Fibroblast of skin of scalp (primary cell): ENCODE measurements at places on chromosomes 3 and 15.

GRCh38 chr3:32219537-32219936, 18.9 kb upstream of the CMTM8 start:
- DNase-seq: no peak

DNA sequence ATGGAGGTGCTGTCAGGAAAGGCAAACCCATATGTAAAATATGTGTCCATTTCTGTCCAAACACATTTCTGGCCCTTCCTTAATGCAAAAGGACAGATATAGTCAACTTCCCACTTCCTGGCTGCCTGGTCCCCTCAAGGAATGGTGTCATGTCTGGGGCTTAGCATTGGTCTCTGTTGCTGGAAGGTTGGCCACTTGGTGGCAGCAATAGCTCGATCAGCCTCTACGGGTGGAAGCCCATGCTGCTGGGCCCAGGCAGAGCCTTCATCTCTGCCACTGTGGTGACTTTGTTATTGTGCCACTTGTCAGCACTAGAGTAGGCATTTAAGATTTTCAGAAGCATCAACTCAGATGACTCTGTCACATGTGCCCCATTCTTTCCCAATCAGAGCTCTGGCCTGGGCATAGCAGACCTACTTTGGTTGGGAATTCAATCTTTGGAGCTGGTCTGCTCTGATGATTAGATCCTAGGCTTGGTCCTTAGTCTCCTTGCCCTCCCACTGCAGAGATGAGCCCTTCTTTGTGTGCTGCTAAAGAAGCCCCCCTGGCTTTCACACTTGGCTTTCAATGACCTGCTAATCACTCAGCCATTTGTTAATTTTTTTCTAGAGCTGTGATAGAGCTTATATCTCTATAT, 51.0 kb upstream of the SPSB4 start:
- DNase-seq: peak; percentile 69

- no peak for DNase-seq
Observed at GRCh38 chr15:101570241-101570640, 80.7 kb upstream of the PCSK6 start.

DNA sequence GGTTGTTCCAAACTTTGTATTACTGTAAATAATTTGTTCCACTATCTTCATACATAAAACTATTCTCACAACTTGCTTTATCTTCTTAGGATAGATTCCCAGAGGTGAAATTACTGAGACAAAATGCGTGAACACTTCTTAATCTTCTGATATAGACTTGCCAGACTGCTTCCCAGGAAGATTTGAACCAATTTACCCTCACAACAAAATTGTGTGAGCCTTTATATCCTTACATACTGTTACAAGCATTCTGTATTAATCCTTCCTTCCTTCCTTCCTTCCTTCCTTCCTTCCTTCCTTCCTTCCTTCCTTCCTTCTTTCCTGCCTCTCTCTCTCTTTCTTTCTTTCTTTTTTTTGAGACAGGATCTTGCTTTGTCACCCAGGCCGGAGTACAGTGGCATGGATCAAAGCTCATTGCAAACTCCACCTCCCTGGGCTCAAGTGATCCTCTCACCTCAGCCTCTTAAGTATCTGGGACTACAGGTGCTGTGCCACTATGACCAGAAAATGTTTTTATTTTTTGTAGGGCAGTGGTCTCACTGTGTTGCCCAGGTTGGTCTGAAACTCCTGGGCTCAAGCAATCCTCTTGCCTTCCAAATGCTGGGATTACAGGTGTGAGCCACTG, 57.1 kb upstream of the SSR3 start:
- no peak for DNase-seq

GRCh38 chr15:66298803-66299251, 5.5 kb downstream of the DIS3L start:
- DNase-seq: no peak

- no peak for DNase-seq
Observed at GRCh38 chr15:101510212-101511197, 21.0 kb upstream of the PCSK6 start.

- no peak for DNase-seq
Observed at GRCh38 chr3:69235882-69236281, 113.5 kb upstream of the LMOD3 start.

DNA sequence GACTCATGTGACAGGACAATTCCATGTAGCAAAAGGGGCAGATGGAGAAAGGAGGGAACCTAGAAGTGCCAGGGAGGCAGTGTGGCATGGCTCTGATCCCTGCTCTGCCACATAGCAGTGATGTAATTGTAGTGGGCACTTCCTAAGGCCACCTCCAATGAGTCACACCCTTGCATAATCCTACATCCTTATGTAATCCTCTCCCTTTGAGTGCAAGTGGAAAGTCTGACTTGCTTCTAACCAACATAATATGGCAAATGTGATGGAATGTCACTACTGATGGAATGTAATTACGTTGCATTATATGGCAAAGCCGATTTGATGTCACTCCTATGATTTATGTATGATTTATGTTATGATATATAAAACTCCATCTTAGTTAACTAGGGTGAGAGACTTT, 72.9 kb upstream of the ATP2C1 start:
- DNase-seq: peak; percentile 45

GRCh38 chr15:34722439-34722836, 32.4 kb downstream of the GJD2 start:
- DNase-seq: peak; percentile 45

GRCh38 chr3:171753025-171753472, 57.2 kb downstream of the PLD1 start:
- no peak for DNase-seq

DNA sequence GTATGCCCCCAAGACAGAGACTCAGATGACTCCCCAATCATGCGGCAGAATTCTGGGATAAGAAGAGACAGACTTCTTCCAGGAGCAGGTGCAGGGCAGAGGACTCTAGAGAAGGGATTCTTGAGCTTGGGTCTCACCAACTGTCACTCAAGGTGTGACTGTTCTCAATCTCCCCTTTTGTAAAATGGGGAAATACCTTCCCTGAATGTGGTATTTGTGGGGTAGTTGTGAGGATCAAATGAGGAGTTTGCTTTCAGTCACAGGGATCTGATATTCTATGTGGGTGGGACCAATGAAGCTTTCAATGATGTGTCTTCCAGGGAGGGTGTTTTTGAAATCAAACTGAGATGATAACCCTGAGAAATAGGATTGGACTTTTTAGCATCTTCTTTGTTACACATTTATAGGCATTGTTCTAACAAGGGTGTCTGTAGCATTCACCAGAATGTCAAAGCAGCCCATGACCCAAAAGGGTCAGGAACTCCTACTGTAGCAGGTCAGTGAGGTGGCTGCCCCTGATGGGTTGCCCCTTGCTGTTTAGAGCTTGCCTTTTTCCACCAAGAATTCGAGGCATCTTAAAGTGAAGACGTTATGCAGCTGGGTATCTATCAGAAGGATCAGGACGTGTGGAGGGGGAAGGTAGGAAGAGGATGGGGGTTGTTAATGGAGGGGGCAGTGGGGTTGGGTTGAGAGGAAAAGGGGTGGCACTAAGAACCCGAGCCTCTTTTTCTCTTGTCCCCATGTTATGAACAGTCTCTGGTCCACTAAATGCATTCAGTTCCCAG, 28.8 kb downstream of the UMPS start:
- DNase-seq: no peak

- DNase-seq: peak; percentile 81
Observed at GRCh38 chr15:60592371-60593169, 113.6 kb upstream of the ICE2 start.

- peak; percentile 5 for DNase-seq
Observed at GRCh38 chr3:15819576-15819975, 21.8 kb upstream of the ANKRD28 start.

DNA sequence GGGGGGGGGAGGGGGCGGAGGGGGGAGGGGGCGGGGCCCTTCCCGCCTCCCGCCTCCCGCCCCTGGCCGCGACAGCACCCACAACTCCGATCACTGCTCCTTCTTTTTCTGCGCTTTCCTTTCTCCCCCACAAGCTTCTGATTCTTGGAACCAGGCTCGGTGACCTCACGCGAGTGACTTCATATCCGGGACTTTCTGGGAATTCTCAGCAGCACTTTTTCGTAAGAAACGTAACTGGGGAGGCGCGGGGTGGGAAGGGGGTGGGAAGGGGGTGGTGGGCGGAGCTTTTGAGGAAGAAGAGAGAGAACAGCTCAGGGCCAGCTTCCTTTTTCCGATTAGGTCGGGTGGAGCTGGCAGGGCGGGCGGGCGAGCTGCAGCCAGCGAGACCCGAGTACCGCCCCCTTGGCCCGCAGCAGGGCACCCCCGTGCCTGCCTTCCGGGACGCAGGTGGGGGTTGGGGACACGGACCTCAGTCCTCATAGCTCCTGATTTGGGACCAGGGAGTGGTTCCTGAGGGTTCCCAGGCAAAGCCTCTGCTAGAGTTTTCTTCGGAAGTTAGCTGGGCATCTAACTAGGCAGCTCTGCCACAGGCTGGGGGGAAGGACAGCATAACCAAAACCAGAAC, 14.6 kb downstream of the XIRP1 start:
- peak; percentile 95 for DNase-seq

- DNase-seq: no peak
Observed at GRCh38 chr3:21169948-21170347, 581.1 kb downstream of the ZNF385D start.

- DNase-seq: peak; percentile 11
Observed at GRCh38 chr3:44439499-44440295, 37.8 kb downstream of the ZNF445 start.

GRCh38 chr15:72474466-72474911, 359 bp downstream of the ARIH1 start:
- DNase-seq: no peak

DNA sequence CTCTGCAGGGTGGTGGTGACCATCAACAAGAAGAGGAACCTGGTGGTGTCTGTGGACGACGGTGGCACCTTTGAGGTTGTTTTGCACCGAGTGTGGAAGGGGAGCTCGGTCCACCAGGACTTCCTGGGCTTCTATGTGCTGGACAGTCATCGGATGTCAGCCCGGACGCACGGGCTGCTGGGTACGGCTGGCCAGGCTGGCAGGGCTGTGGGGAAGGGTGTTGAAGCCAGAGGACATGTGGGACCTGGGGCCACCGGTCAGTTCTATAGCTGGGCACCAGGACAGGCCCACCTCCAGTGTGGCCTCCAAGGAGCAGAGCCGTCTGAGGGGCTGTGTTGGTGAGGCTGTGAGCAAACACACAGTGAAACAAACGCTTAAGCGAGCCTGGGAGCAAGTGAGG, 3.9 kb upstream of the ITIH3 start:
- DNase-seq: no peak

- no peak for DNase-seq
Observed at GRCh38 chr3:181920409-181920808, 208.7 kb downstream of the SOX2 start.

DNA sequence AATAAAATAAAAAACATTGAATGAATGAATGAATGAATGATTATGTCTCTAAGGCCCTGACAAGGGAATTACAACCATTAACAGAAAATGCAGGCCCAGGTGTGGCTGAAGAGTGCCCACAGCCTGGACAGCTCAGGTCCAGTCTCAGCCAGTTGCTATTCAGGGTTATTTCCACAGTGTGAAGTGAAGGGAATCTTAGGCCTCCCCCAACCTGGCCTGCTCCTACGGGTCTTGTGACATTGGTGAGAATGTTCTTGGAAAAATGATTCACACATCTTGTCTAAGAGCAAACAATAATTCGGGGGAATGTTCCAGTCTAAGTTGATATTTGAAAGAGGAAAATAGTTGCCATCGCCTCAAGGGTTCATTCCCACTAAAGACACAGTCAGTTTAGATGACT, 37.0 kb downstream of the MINDY4B start:
- no peak for DNase-seq

- DNase-seq: peak; percentile 68
Observed at GRCh38 chr3:191329654-191330529, at the start of gene UTS2B. TSS of gene UTS2B (minus strand) at chr3:191330526. CDS start at chr3:191282189, 48,337 bp downstream.

- no peak for DNase-seq
Observed at GRCh38 chr15:40282869-40283614, at the start of gene ANKRD63. TSS of gene ANKRD63 (minus strand) at chr15:40283064. CDS start at chr15:40282586, 478 bp downstream.

DNA sequence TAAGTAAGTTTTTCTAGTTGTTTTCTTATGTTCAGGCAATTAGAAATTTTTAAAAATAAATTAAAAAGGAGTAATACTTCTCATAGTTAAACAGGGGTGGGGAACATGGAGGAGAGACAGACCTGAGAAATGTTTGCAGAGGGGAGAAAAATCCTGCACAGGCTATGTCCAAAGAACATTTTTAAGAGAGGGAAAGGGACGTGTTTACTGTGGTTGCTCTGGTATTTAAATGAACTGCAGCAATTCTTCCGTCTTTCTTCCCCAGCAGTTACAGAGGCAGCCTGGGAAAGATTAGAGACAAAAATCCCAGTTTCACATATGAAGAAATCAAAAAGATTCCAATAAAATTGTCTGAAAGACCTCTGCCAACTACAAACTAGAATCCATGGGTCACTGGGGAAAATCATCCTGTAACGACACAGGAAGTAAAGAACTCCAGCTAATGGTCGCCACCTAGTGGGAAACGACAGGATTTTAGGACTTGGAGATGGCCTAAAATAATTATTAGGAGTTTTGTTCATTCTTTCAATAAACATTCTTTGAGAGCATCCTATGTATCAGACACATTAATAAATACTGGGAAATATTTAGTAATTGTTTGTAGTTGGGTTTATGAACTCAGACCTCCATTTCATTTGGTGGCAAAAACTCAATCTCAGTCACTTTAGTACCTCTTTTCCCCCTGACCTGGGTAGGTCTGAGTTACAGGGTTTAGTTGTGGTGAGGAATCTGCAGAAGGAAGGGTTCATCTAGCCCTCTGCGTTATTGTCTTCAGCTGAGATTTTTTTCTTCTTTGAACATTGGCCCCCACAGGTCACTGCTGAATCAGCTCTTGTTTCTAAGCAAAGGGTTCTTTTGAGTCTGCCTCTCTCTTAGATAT, 69.9 kb upstream of the GOLIM4 start:
- peak; percentile 75 for DNase-seq

DNA sequence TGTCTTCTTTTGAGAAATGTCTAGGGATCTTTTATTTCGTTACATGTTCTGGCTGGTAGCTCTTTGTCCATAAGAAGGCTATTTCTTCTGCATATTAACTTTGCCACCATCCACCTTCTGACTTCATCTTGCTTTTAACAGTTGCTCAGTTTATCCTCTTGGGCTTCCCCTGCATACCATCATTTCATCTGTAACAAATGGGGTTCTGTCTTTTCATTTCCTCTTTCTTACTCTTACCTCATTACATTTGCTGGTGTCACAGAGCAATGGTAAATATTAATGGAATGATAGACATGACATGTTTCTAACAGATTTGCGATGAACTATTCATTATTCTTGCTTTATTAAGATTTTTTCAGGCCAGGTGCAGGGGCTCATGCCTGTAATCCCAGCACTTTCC, 62.4 kb downstream of the GASK1A start:
- DNase-seq: no peak

- peak; percentile 52 for DNase-seq
Observed at GRCh38 chr3:160434071-160434470, 15.5 kb downstream of the TRIM59 start.
